ENCODE measurements at places on chromosomes 7 and 10. TPM values are rescaled to one million over a fixed set of nuclear protein-coding genes. Genes with fewer than 3 reads are reported as not detected.

The SERPINE1 gene
- 1,665 TPM for total RNA-seq

The LBX1 gene
- total RNA-seq = not detected

The VIPR2 gene
- 0.03 TPM for total RNA-seq

The ZNF138 gene
- total RNA-seq = 3.3 TPM

The PPP1R3A gene
- not detected for total RNA-seq

Measured in A549 treated with GW870086 at 1 μM for 4 hours (cell line).